ENCODE measurements at places on chromosomes 11 and 22.

DNA sequence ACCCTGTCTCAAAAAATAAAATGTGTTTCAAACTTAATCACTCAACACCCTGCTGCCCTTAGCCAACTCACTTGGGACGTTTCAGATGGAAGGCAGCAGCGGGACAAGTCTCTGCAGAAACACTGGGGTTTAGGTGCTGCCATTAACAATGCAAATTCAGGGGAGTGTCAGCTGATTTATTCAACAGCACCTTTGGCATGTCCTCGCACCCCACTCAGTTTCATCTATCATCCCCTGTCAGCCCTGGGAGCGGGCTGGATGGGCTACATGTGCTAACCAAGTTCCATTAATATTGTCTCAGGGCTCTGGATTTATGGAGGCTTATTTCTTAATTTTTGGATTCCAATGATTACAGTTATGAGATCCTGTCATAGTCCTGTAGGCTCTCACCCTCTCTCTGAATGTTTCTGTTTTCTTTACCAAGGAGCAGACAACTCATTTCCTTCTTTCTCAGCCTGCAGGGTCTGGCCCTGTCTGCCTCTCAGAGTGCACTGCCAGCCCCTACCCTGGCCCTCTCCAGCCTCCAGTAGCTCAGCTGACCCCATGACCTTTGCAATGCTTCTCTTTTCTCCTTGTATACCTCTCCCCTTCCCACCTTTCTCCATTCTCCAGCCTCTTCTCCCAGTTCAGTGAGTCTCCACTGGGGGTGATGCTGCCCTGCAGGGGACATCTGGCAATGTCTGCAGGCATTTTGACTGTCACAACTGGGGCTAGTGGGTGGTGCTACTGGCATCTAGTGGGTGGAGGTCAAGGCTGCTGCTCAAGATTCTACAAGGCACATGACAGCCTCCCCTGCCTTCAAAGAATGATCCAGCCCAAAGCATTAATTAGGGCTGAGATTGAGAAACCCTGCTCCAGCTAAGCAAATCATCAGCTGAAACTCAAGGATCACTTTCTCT, 79.0 kb downstream of the APIP start:
- DNase-seq: no peak

DNA sequence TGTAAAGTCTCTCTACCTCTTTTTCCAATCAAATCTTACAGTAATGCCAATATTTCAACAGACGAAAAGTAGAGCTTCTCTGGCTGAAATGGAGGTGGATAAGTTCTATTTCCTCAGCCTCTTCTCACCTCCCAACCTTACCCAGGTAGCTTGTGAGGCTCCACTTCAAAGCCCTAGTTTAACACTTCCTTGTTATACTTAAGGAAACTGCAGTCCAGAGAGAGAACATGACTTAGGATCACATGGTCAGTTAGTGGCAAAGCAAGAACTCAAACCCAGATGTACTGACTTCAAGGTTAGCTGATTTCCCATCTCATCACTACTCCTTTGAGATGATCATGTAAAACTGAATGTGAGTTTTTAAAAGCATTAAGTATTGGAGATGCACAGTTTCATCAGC, 32.5 kb downstream of the PAK1 start:
- no peak for DNase-seq

DNA sequence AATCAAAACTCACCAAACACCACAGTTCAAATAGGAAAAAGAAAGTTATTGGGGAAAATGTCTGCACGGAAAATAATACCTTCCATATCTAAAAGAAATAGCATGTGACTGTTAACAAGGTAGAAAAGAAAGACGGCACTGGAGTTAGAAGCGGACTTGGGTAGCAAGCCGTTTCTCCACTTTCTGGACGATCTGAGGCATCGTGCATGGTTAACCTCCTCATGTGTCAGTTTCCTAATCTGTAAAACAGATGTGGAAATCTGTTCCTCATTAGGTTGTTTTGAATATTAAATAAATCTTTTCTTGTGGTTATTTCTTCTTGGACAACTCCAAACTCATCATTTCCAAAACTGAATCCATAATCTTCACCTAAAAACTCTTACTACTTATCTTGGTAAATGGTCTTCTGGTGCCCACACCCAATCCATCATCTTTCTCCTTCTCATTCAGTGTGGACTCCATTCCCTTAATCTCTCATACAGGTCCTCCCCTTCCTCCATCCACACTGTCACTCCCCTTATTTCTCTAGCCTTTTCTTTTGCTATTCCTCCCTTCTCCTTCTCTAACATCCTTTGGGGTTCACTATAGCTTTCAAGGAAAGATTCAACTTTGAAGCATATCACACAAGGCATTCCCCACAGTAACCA, 53.5 kb downstream of the VSIG10L2 start:
- DNase-seq: no peak

DNA sequence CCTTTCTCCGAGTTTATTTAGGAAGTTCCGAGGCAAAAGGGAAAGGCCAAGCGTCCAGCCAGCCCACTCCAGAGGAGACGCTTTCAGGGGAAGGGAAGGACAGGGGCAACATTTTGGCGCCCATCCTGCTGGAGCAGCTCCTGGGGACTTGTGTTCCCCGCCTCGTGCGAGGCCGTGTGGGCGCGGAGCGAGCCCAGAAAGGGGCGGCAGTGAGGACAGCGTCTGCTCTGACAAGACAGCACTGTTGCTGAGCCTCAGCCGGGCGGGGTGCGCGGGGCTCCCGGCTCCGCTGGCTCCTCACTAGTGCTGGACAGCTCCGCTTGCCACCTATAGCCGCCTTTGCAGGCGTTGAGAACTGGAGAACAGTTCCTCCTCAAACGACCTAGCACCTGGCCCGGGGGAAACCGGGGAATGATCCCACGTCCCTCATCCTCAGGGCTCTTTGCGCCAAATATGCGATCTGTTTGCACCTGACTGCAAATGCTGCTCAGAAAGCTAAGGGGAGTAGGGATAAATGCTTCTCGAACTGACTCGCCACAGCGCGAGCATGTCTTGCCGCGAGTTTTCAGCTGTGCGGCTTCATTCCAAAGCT, 722 bp upstream of the GUCY1A2 start:
- no peak for DNase-seq

DNA sequence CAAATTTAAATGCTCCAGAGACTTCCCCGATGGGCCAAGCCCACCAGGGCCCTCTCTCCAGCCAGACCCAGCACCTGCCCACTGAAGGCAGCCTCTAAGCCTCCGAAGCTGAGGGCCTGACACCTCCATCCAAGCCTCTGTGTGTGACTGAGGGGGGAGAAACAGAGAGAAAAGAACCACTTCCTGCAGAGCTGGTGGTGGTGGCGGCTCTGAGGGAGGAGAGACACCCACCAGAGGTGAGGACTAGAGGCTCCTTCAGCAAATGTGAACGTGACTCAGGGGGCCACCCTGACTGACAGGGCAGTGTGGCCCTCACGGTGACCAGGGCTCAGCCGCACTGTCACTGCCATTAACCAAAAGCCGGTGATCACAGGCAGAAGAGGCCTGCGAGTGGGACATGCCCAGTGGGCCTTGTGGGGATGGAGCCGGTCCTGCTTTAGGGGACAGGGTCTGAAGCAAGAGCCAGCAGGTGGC, 31.0 kb upstream of the CD5 start:
- no peak for DNase-seq

- DNase-seq: no peak
These were observed 10.5 kb downstream of the STARD10 start for GRCh38 chr11:72783144-72783905.

DNA sequence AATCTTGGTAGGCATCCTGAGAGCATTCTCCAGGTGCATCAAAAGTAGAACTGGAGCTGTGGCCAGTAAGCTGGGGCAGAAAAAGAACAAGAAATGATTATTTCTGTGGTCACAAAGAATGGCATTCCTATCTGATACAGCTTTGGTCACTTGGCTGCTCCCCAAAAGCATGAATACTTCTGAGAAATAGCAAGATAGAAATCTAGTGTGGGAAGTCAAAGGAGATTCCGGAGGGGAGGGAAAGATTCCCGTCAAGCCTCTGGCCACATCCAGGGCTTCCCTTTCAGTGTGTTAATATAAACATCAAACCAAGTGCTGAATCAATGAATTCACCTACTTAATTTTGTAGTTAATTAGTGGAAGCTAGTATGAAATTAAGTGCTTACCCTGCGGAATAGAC, 1185.4 kb downstream of the LRRC4C start:
- no peak for DNase-seq

DNA sequence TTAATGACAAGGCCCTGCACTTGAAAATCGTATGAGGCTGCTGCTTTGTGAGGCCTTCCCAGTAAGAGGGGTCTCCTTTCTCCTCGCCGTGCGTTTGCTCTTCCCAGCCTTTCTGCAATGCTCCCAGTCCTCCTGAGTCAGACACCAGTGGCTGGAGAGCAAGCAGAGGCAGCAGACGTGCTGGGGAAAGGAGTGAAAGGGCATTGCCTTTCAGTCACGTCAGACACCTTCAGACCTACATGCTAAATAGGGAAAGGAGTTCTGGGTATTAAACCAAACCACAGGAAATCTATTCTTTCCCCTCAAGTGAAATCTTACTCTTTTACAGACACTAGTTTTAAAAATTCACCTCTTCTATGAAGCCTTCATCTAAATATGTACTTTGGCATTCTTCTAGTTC, 274.8 kb downstream of the NTM start:
- DNase-seq: no peak

DNA sequence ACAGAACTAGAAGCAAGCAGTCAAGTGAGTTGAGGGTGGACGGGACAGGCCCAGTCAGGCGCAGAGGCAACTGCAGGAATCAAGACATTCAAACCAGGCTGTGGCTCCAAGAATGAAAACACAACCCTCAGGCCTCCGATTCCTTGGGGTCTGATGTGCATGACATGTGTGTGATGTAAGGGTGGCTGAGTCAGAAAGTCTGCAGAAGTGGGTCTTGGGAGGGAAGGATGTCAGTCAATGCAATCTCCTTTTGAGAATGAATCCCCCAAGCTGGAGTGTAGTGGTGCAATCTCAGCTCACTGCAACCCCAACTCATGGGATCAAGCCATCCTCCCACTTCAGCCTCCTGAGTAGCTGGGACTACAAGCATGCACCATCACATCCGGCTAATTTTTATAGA, 15.9 kb upstream of the PDE2A start:
- DNase-seq: no peak

DNA sequence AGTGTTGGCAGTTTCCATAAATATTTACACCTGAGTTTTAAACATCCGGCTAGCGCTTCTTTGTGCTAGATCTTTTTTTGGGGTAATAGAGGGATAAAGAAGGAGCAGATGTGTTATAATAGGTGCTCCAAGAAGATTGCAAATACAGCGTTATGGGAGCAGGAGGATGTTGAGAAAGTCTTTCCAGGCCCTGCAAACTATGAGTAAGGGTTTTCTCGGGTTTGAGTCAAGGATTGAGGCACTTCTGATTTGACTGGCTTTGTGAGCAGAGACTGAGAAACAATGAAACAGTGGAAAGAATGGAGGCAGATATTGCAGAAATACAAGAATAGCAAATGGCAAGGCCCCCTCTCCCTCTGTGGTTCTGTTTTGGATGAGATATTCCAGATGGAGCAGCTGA, 155.0 kb upstream of the TIMP3 start:
- no peak for DNase-seq

- DNase-seq: peak; percentile 30
These were observed 470 bp downstream of the C11orf98 start for GRCh38 chr11:62664405-62665074.

- DNase-seq: no peak
These were observed 151.7 kb downstream of the UVRAG start for GRCh38 chr11:75966537-75967287.

DNA sequence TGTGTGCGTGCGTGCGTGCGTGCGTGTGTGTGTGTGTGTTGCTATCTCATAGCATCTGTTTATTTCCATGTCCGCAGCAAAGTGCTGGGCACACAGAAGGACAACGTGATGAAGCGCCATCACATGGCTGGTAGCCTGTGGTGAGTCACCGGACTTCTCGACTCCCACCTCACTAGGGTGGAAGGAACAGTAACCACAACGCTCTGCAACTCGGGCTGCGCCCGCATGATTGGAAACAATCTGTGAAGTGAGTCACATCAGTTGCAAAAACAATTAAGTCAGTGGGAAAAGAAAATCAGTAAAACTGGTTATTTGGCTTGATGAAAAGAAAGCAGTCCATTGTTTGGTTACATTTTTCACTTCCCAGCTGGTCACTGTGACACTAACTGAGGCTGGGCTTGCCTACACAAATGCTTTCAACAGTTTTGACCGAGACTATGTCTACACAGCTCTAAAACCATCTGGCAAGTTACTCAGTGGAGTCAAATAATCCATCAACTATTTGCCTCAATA, 437.3 kb upstream of the CADM1 start:
- DNase-seq: no peak

DNA sequence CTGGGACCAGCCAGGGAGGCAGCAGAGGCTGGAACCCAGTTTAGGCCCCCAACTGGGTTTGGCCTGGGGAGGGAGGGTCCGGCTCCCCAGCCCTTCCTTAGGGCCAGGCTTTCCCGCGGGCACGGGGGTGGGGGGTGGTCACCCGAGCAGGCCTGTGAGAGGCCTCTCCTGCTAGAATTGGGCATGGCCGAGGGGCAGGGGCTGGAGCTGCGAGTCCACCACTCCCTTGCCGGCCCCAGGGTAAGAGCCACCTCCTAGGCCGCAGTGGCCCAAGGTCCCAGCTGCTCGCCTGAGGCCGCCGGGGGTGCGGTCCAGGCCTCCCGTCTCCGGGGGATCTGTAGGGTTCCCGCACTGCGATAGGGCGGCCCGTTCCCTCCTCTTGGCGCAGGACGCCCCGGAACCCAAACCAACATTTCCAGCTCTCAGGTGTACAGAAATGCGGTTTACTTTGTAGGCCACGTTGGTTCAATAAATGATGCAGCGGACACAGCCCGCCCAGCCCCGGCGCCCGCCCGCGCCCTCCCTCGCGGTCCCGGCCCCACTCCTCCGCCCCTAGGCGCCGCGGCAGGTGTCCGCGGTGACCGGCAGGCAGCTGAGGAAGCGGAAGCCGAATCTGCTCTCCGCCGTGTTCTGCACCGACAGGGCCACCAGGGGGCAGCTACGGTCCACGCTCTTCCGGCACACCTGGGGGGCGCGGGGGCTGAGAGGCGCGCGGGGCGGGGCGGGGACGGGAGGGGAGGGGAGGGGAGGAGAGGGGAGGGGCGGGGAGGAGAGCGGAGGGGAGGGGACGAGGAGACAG, 5.9 kb downstream of the LMNTD2 start:
- DNase-seq: peak; percentile 56

DNA sequence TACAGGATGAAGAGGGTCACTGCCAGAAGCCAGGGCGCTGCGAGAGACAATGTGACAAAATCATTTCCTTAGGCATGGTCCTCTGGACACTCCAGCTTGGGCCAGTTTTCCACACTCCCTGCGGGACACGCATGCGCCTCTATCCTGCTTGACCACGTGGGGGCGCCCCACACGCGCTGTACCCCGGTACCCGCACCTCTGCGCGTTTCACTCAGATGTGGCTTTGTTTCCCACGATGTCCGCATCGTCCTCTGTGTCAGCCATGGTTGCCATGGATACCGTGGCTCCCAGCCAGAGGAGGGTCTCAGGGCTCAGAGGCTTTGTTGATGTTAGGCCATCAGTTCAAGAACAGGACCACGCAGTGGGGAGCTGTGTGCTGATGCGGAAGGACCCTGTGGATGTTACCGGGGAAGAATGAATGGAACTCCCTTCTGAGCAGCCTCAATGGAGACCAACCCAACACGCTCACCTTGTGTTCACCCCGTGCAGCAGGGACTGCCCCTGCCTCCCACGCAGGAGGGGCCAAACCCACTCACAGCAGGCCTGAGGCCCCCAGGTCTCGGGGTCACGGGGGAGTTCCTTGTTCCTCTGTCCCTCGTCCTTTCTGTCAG, 101.1 kb upstream of the SLC22A12 start:
- DNase-seq: peak; percentile 38

GRCh38 chr11:62539238-62539925, 7.2 kb downstream of the AHNAK start:
- DNase-seq: peak; percentile 24

Measured in DMS153 (cell line).